ENCODE measurements at places on chromosomes 6 and 20.

DNA sequence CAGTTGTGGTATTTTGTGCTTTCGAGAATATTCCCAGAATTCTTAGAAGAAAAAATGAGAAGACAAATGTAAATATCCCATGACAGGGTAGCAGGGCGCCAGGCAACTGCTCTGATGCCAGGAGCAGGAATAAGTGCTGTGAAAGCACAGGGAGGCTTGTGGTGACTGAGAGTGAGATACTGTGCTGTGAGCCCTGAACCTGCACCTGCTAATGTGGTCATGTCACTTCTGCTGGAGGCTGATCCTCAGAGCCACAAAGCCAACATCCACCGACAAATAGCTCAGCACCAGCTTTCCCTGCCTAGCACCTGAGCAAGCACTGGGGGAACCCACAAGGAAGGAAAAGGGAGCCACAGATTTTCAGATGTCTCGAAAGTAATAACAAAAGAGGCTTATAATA lies 368.6 kb upstream of the CDH4 start:
- DNase-seq: no peak

- DNase-seq: no peak
Measured at GRCh38 chr20:11274141-11274594, 600.4 kb upstream of the JAG1 start.

DNA sequence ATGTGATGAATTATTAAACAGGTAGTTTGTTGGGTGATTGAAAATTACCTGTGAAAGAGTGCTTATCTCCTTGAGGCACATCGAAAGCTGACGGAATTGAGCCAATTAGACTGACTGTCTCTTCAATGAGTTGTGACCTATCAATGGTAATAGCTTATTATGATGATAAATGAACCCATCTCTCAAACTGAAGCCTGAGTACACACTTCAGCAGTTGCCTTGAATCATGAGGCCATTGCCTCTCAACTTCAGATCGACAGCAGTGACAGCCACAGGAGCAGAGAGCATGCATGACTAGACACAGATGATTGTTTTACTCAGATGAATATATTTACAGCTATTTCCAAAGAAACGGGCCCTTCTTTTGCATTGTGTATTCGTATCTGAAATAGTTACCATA lies 323.9 kb downstream of the LAMA2 start:
- no peak for DNase-seq

GRCh38 chr6:38212579-38212978 lies 393.1 kb downstream of the ZFAND3 start:
- no peak for DNase-seq

- DNase-seq: no peak
Measured at GRCh38 chr6:99013661-99014060, 65.9 kb upstream of the FBXL4 start.

GRCh38 chr6:163031931-163032330 lies 304.2 kb downstream of the PACRG start:
- DNase-seq: no peak

DNA sequence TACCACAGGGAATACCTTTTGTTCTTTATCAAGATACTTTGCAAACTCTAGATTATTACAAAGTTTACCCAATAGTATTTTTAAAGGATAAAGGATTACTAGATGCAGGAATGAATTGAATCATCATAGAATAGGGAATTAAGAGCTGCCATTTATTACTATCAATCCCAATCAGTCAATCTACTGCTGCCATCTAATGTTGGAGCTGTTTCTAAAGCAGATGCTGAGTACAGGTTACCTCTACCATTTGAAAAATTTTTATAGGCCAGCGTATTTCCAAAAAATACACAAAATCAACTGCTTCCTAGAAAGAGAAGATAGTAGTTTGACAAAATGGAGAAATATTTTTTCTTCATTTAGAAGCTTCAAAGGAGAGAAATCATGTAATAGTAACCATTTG lies 520.4 kb downstream of the ADGRB3 start:
- DNase-seq: no peak

- no peak for DNase-seq
Measured at GRCh38 chr6:131223416-131223815, 88.1 kb downstream of the AKAP7 start.

- DNase-seq: no peak
Measured at GRCh38 chr6:161198176-161198575, 75.7 kb downstream of the AGPAT4 start.

- no peak for DNase-seq
Measured at GRCh38 chr6:167742719-167743303, 83.9 kb upstream of the AFDN start.

DNA sequence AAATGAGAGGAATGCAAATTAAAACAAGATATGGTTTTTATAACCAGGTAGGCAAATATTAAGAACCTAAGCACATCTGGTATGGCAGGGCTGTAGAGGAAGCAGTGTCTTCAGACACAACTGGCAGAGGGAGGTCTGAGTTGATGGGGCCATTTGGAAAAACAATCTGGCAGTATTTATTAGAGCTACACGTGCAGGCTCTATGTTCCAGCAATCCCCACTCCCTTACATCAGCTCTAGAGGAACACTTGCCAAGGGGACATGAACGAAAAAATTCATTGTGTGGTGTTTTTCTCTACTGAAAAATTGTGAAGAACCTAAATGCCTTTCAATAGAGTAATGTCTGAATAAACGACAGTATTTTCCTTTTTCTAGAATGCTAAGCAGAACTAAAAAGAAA lies 111.6 kb upstream of the EDN1 start:
- no peak for DNase-seq

- DNase-seq: no peak
Measured at GRCh38 chr6:32120573-32121059, 7.4 kb downstream of the ATF6B start.

- no peak for DNase-seq
Measured at GRCh38 chr6:157089851-157090250, 233.5 kb downstream of the TMEM242 start.

GRCh38 chr20:37270576-37271420 lies 9.2 kb upstream of the GHRH start:
- no peak for DNase-seq

GRCh38 chr20:62993856-62994494 lies 12.8 kb downstream of the BHLHE23 start:
- DNase-seq: no peak

GRCh38 chr6:5671601-5672559 lies 334.8 kb downstream of the NRN1 start:
- no peak for DNase-seq

DNA sequence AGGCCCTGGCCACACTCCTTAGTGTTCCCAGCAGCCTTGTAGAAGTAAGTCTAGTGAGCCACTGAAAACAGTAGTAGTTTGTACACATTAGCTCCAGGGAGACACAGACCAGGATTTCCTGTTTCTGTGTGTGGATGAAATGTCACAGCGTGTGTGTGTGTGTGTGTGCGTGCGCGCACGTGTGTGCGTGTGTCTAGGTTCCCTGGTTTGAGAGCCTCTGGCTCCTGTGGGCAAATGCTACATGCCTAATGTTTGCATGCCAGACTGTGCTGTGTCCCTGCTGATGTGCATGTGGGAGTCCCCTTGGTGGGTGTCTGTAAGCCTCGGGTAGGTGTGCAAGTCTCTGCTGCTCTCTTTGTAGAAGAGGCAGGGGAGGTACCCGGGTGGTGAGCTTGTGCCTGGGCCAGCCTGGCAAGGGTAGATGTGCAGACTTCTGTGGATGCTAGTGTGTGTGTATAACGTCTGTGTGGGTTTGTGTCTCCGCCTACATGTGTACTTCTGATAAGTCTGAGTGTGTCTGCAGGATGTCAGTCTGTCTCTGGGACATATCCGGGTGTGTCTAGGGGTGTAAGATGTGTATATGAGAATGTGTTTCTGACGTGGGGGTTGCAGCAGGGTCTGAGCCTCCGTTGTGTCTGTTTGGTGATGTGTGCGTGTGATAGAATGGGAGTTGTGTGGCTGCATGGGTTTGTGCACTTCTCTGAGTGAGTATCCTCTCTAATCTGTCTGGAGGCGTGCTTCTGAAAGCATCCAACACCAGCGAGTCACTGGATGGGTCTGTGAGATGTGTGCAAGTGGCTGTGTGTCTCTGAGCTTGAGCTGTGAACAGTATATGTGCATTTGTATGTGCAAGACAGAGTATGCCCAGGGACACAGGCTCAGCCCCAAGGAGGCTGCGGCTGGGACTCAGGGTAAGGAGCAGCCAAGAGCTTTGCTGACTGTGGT lies 19.0 kb upstream of the TLDC2 start:
- DNase-seq: no peak

DNA sequence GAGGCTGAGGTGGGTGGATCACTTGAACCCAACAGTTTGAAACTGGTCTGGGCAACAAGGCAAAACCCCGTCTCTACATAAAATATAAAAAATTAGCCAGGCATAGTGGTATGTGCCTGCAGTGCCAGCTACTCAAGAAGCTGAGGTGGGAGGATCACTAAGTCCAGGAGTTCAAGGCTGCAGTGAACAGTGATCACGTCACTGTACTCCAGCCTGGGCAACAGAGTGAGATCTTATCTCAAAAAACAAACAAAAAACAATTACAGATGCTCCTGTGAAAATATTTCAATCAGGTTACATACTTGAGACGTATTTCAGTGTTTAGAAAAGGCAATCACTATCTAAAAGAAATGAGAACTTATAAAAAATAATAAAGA lies 33.8 kb downstream of the RANBP9 start:
- DNase-seq: no peak

- DNase-seq: no peak
Measured at GRCh38 chr6:112251171-112251875, 3.0 kb downstream of the LAMA4 start.

DNA sequence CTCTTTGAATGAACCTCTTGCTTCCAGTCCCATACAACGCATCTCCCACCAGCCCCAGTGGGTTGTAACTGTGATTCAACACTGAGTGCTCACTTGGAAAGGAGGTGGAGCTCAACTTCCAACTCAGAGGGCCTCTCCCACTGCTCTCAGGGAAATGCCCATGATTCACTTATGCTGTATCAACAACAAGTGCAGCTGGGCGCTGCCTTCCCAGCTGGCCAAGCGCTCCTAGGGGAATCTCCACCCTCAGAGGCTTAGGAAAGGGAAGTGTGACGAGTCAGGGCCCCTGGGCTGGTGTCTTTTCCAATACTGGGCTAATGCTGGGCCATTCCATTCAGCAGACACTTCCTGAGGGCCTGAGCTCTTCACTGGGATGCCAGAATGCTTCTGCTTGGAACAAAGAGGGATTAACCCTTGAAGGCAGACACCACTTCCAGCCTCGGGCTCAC lies 8.1 kb upstream of the OCSTAMP start:
- no peak for DNase-seq

DNA sequence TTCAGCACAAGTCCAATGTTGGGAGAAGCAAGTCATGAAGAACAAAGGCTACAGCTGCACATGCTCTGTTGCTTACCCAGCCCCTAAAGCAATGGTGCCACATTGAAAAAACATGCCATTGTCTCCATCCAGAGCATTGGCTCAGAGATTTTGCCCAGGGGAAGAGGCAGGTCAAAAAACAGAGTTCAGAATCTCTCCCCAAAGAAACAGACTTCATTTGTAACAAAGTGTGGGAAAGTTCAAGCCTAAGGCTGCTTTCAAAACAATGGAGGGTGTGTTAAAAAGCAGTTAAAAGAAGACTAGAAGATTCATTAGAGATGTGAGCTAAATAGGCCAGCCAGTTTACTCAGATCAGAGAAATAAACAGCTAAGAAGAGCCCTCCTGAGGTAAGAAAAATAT lies 63.6 kb downstream of the DZANK1 start:
- no peak for DNase-seq

DNA sequence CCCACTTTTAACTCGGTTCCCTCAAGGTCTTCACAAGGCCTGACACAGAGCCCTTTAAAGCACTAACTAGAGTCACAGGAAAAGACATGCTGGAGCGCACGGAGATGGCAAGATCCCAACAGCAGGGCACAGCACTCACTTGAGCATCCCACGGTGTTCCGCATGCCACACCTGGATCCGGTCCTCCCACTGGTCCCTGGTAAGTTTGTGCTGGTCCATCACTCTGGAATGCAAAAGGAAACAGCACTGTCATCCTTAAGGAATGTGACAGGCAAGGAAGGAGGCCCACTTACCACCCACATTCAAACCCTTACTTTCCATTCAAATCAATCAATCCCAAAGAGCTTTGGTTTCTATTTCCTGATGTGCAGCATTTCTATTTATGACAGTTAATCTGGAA lies 34.7 kb downstream of the EZR start:
- DNase-seq: no peak

- DNase-seq: no peak
Measured at GRCh38 chr20:42125426-42125825, 507.2 kb upstream of the CHD6 start.

- DNase-seq: no peak
Measured at GRCh38 chr20:47857569-47858464, 72.5 kb upstream of the SULF2 start.
